ENCODE measurements at places on chromosomes 2 and 18.

DNA sequence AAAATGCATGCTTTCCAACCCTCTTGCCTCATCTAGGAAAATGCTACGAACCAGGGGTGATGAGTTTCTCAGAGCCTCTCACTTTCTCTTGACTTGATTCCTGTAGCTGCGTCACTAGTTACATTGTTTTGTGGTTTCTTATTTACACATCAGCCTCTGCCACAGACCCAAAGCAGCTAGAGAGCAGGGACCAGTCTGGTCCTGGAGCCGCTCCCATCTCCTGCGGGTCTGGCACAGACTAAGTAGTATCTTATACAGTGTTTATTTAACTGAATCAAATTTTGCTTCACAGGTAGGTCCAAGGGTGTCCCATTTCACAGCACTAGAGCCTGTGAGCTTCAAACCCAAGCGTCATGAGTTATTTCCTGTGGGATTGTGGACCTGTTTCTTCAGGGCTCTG, 310.5 kb downstream of the MYCN start:
- DNase-seq: no peak

GRCh38 chr2:157746234-157746950, 117.7 kb upstream of the ACVR1C start:
- DNase-seq: no peak

- DNase-seq: no peak
Observed at GRCh38 chr2:109318150-109318948, 189.3 kb downstream of the SH3RF3 start.

GRCh38 chr2:74531666-74532065, 1.9 kb downstream of the HTRA2 start:
- DNase-seq: no peak

GRCh38 chr18:21129566-21130216, 18.1 kb upstream of the ROCK1 start:
- no peak for DNase-seq

- no peak for DNase-seq
Observed at GRCh38 chr2:149597668-149598326, 10.2 kb upstream of the MMADHC start.

DNA sequence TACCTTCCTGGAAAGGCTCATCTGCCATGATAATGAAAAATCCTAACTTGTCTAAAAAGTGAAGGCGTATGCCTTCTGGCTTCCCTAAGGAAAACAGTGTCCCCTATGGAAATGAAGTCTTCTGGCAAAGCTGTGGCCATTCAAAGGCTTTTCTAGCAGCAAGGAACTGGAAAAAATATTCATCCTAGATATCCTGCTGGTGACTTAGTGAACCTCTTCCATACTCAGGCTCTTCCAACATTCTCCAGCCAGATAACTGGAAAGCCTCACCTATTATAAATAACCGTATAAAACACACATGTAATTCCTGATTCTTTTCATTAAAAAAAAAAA, 84.7 kb downstream of the RBMS1 start:
- no peak for DNase-seq

DNA sequence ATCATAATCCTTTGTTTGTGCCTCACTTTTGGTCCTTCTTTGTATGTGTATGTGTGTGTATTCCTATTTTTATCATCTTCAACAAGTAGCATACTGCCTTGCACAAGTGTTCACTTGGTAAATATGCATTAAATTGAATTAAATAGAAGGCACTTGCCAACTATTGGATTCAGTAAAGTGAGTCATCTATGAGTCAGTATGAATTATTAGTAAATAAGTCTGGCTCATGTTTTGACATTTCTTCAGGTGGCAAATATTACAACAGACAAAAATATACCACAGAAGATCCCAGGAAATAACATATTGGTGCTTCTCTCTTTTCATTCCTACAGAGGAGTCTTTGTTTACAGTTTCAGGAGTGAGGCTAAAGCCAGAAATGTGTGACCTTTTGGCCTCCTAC, 84.1 kb downstream of the CDK15 start:
- DNase-seq: no peak

DNA sequence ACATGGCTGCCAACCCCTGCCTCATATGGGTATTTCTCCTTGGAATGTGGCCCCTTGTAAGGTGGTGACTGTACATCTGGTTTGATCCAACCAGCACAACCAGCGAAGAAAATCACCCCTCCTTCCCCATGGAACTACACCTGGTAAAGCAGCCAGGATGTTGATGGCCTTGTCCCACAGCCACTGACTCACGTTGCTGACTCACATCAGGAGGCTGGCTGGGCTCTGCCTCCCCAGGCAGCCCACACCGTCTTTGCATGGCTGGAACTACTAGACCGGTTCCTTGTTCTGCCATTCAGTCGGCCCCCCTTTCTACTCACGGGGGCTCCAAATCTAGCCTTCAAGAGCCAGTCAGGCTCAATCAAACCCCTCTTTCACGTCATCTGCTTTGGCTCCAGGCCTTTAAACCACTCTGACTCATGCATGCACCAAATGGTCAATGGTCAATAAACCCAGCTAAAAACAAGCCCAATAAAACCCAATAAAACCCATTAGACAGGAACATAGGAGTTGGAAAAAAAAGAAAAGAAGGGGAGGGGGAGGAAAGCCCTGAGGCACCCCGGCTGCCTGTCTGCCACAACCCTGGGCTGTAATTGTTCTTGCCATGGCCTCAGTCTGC, 114.8 kb downstream of the PLB1 start:
- DNase-seq: no peak

DNA sequence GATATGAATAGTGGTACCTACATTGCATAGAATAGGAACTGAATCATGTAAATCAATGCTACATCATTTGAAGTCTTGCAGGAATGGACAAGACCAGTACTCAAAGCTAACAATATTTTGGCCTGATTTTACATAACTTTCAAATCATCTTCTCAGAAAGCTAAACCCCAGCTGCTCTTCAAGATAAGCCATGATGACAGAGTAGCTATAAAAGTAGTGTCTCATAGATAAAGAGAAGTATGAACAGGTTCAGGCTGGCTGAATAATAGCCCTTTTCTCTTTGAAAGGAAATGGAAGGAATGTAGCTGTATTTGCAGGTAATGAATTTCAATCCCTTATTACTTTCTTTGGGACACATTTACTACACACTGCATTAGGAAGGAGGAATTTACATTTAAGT, 28.2 kb downstream of the TSPYL6 start:
- DNase-seq: no peak

DNA sequence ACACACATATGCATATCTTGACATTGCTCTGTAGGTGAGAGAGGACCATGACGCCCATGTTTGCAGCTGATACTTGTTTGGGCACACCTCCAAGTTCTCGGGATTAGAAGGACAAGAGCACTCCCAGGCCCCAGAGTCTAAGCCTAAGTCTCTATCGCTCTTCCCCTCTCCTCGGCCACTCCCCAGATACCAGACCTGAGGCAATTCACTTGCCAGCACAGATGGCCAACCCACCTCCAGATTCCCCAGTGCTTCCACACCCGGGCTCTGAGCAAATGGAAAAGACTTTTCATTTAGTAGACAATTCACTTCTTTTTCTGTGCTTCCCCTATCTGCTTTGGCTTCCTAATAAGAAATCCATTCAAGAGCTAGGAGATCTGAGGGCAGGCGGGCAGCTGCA, 32.9 kb downstream of the EHD3 start:
- no peak for DNase-seq

DNA sequence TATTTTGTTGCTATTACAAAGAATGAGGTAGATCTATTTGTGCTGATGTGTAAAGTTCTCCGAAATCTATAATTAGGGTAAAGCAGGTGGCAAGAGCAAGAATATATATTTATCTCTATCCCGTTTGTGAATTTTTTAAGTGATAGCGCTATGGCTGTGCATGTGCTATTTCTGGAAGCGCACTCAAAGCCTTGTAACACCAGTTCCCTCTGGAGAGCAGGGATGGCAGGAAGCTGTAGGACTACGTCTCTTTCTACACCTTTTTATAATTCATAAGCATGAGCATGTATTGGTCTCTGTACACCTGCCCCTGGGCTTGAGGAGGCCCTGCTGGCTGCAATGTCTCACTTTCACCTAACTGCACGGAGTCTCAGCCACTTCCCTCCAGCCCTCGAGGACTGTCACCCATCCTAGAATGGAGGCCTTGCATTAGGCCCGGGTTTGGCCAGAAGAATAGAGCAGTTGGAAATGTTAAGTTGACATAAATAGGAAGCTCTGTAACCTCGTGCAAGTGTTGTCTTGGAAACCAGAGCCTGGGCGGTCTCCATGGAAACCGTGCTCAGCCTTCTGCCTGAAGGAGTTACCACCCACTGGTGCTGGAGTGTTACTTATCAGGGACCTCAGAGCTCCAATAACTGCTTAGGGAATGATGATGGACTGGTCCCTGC, 20.9 kb downstream of the ITM2C start:
- DNase-seq: no peak

GRCh38 chr2:70664525-70664924, 103.5 kb downstream of the ADD2 start:
- no peak for DNase-seq

DNA sequence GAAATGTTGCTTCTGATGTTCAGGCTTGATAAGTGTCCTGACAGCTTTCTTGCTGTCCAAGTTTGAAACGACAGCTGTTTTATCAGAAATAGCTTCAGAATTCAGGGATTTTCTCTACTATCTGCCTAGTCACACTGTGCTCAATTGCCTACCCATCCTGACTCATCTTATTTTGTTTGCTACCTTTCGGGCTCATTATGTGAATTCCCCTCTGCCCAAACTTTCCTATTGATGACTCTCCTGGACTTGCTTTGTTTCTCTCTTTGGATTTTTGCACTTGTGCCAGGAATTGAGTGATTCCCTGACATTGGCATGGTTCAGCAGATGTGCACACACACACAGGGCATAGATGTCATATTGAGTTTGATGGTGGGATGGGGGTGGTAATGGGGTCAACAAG, 1052.6 kb upstream of the PIK3C3 start:
- DNase-seq: no peak

DNA sequence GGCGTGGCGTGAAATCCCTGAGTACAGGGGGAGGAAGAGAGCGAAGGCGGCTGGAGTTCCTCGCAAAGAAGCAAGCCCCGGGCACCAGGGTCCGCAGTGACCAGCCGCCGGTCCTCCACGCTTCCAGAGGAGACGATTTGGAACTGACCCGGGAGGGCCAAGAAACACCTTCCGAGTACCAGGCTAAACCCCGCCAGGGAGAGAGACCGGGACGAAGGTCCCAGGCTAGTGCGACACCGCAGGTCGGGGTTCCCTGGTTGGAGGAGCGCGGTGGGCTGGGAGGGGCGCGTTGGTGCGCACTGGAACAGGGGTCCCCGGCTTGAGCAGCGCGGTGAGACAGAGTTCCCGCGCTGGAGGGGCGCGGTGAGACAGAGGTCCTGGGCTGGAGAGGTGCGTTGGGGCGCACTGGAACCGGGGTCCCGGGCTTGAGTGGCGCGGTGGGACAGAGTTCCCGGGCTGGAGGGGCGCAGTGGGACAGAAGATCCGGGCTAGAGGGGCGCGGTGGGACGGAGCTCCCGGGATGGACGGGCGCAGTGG, 901 bp downstream of the WDFY1 start:
- DNase-seq: peak; percentile 10

DNA sequence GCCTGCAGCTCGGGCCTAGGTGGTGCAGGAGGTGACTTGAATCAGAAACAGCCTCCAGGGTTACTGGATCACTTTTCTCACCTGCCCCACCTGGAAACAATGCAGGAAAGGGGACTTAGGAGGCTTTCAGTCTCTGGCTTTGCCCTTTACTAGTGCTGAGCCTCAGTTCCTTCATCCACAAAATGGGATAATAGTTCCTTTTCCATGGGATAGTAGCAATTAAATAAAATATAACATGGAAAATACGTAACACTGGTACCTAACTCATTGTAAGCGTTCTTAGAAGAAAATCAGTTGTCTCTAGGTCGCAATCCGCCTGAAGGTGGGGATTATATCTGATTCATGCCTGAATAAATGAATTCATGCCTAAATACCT, 112.6 kb upstream of the STPG4 start:
- no peak for DNase-seq

DNA sequence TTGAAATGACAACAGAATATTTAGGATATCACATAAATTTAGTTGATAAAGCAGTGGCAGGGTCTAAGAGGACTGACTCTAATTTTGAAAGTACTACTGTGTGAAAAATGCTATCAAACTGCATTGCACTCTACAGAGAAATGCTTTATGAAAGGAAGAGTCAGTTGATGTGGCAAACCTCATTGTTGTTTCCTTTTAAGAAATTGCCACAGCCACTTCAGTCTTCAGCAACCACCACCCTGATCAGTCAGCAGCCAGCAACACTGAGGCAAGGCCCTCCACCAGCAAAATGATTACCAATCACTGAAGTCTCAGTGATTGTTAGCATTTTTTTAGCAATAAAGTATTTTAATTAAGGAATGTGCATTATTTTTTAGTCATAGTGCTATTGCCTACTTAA, 488.7 kb upstream of the SLC39A10 start:
- DNase-seq: no peak

DNA sequence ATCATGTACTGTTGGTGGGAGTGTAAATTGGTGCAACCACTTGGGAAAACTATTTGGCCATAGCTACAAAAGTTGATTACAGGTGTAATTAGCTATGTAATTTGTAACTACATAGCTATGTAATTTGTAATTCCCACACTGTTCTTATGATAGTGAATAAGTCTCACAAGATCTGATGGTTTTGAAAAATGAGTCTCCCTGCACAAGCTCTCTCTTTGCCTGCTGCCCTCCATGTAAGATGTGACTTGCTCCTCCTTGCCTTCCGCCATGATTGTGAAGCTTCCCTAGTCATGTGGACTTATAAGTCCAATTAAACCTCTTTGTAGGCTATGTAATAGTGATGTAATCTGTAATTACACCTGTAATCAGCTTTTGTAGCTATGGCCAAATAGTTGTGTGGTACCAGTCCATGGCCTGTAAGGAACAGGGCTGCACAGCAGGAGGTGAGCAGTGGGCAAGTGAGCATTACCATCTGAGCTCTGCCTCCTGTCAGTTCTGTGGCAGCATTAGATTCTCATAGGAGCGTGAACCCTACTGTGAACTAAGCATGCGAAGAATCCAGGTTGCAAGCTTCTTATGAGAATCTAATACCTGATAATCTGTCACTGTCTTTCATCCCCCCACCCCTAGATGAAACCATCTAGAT, 133.7 kb upstream of the COPS8 start:
- DNase-seq: no peak

GRCh38 chr2:133780099-133780996, 212.1 kb upstream of the NCKAP5 start:
- DNase-seq: no peak

DNA sequence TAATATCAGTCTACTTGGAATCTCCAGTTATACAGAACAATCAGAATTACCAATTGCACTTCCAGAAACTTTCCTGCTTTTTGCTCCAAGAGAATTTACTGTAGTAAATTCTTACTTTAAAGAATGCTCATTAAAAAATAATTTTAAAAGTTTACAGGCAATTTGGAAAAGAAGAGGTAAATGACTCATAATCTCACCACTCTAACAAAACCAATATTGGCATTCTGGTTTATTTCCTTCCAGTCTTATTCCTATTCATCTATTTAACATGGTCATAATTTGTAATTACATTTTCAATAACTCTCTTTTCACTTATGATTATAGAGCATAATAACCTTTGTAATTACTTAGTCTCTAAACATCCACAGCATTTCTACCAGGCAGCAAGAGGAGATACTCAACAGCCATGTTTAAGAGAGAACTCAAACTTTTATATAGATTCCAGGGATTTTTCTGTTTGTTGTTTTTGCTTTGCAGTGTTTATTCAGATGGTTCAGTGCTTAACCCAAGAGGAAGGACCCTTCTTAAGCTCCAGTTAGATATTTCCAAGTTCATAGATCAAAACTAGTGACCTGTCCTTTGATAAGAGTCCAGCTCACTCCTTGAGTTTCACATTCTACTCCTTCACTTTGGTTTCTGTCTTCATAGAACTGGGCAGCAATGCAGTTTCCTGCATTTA, 464.7 kb downstream of the TXNL1 start:
- no peak for DNase-seq

Data from stimulated activated CD4-positive, alpha-beta T cell treated with anti-CD3 and anti-CD28 coated beads, Interleukin-15, amount 100 ng/mL, for 1 hour (primary cell).